ENCODE measurements at places on chromosomes 11 and 22. TPM values are rescaled to one million over a fixed set of nuclear protein-coding genes. Genes with fewer than 3 reads are reported as not detected.

DNA sequence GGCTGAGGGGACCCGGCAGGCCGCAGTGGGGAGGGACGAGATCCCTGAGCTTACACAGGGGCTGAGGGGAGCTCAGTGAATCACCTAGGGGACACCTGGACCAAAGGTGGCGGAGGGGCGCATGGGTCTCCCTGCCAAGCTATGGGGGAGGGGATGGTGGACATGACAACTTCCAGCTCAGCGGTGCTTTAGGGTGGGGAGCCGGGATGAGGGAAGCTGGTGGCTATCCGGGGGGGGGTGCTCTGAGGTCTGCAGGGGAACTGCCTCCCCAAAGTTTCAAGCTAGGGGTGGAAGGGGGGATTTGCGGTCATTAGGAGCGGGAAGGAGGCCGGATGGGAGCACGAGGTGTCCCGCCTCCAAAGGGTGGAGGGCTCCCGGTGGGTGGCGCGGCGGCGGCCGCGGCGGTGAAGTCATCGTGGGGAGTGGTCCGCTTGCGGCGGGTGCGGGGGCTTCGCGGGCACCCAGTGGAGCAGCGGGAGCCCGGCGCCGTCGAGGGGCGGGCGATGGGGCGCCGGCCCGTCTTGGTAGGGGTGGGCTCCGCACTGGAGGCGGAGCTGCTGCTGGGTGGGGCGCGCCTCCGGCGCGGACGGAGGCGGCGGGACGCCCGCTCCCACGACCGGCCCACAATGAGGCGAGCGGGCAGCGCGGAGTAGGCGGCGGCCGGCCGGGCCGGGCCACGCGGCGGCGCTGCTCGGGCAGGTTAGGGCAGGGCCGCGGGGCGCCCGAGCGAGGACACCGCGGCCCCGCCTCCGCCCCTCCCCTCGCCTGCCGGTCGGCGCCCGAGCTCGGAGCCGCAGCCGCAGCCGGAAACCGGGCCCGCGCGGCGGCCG, at the start of gene MICALL1:
MICALL1 (plus strand) TSS at position 764 of the 830 bp plus-strand sequence. CDS start 126 bp downstream, outside the sequence.
- DNase-seq = peak; percentile 73

DNA sequence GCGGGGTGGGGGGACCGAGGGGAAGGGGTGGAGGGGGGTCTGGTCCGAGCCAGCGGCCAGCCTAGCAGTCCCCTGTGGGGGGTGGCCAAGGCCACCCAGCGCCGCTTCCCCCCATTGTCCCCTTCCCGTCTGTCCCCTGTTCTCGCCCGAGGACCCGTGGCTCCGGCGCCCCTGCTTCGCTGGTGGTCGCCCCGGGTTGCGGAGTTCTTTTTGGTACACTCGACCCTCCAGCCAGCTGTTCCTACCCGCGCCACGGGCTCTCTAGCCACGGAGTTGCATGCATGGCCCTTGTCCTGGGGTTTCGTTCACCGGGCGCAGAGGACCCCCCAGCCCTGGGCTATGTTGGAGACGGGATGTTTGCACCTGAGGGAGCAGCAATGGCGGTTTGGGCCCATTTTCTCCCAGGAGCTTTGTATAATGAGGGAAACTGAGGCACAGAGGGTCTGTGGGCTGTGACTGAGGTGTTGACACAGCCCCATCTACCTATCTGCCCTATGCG, 489 bp downstream of the RNF214 start:
- no peak for DNase-seq

DNA sequence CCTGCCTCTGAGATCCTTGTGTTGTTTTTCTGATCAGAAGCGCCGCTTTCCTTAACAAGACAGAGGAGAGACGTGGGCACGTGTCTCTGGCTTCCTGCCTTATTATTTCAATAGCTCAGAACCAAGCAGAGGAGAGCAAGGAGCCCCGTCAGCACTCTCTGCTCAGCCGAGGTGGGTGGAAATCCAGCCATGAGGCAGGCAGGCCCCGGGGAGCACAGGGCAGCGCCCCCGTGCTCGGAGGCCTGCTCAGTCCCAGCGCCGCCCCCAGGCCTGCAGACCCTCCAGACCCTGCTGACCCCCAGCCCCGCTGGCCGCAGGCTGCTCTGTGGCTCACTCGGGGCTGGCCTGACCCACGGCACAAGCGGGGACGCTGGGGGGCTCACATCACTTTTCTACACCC, 162.8 kb downstream of the BRD1 start:
- DNase-seq = peak; percentile 49

GRCh38 chr11:2298795-2299761, 2.6 kb downstream of the C11orf21 start:
- no peak for DNase-seq

- DNase-seq = no peak
Measured at GRCh38 chr11:131392528-131393255, 22.3 kb downstream of the NTM start.

The NRIP3 gene
- 2.6 TPM for total RNA-seq

The FAM180B gene
- 1.7 TPM for total RNA-seq

DNA sequence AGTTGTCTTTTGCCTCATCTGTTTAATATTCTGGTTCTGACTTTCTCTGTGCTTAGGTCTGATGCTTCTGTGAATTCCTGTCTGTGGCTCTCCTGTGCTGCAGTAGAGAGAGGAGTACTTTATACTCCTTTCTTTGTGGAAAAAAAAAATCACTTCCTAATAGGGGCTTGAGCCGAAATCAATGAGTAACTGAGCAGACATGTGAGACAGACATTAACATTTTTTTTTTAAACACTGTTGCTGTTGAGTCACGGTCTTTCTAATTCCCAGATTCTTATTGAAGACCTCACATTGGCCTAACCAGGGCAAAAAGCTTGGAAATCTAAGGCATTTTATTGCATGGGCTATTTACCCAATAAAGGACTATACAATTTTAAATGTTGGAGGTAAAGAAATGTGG, 86.1 kb downstream of the GRM5 start:
- DNase-seq = no peak

The RAG2 gene
- total RNA-seq = not detected

DNA sequence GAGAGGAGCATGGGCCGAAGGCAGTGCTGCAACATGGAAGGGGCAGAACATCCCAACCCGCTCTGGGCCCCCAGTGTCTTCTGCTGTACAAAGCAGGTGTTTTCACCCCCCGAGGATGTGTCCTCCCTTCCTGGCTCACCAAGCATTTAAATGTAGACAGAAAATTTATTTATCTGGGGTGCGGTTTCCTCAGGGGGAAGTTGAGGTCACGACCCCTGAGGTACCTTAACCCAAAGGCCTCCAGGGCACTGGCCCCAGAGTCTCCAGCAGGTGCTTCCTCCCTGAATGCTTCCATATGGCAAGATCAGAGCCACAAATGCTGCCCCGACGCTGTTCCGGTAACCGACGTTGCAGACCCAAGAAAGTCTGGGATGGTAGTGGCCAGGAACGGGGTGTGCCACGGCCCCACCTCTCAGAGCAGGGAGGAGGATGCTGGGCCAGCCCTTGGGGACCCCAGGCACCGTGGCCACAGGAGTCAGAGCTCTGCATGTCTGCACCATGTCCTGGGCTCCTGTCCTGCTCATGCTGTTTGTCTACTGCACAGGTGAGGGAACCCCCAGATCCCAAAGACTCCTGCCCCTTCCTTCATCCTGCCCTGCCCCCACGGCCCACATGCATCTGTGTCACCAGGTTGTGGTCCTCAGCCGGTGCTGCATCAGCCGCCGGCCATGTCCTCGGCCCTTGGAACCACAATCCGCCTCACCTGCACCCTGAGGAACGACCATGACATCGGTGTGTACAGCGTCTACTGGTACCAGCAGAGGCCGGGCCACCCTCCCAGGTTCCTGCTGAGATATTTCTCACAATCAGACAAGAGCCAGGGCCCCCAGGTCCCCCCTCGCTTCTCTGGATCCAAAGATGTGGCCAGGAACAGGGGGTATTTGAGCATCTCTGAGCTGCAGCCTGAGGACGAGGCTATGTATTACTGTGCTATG, at the start of gene VPREB1:
VPREB1 (plus strand) TSS at position 471 of the 935 bp plus-strand sequence; CDS start at position 499, 28 bp downstream.
- no peak for DNase-seq

DNA sequence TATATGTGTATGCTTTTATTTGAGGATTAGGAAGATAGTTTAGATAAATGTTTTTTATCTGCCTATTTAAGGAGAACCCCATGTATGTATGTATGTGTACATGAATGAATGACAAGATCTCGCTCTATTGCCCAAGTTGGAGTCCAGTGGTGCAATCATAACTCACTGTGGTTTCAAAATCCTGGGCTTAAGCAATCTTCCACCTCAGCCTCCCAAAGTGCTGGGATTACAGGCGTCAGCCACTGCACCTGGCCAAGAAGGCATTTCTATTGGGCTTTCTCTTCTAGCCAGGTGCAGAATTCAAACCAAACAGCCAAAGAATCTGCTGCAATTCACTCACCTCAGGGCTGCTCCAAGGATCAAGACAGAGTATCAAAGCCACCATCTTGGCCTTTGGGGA, 25.5 kb upstream of the DGKZ start:
- no peak for DNase-seq

The ATG2A gene
- 20.6 TPM for total RNA-seq

DNA sequence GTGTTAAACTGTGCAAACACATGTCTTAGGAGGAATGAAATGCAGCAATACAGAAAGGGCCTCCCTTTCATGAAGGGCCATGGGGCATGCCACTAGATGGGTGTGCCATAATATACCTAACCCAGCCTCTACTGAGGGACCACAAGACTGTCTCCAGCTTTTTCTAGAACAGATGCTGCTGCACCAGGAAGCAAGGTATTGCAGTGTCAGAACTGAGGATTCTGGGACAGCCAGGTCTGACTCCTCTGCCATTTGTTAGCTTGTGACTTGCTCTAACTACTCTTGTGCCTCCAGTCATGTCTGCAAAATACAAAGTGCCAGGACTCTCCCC, 53.2 kb downstream of the HIRA start:
- DNase-seq = no peak

DNA sequence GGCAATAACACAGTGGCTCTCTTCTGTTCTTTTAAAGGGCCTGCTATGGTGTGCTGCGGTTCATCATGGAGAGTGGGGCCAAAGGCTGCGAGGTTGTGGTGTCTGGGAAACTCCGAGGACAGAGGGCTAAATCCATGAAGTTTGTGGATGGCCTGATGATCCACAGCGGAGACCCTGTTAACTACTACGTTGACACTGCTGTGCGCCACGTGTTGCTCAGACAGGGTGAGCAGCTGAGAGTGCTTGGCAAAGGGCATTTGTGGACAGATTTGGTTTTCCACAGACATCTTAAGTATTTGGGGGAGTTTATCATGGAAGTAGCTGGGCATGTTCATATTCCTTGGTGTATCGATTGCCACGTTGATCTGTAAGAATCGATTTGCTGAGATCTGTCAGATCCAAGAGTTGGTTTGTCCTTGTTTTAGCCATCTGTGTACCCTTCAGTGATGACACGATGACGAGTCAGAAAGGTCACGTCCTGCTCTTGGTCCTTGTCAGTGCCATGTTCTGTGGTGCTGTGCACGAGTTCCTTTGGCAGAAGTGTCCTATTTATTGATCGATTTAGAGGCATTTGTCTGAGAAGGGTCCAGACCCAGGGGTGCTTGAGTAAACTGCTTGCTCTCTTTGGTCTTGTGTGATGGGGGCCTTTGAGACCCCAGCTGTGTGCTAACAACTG, 4.8 kb downstream of the RPS3 start:
- no peak for DNase-seq

GRCh38 chr11:115008799-115009198, 330.5 kb downstream of the NXPE2 start:
- DNase-seq = no peak

DNA sequence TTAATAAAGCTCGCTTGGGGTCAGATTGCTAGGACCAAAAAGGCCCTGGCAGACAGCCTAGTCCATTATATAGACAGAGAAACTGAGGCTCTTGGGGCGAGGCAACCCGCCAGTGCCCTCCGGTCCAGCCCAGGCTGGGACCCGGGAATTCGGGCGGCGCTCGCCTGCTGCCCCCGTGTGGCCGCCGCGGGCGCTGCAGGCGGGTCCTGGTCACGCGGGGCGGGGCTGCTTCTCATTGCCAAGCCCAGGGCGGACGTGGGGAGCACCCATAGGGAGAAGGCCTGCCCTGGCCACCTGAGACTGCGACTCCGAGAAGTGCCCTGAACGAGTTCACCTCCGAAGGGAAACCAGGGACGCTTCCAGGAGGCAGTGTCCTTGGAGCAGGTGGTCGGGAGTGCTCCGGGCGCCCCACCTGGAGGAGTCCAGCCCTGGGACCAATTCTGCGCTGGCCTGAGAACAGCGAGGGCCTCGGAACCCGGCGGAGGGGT, 36.0 kb upstream of the CSNK1E start:
- peak; percentile 91 for DNase-seq

- no peak for DNase-seq
Measured at GRCh38 chr11:78838417-78838816, 263.8 kb upstream of the NARS2 start.

GRCh38 chr22:30226192-30226832, 20.2 kb downstream of the LIF start:
- no peak for DNase-seq

GRCh38 chr11:110972106-110972505, 259.9 kb upstream of the ARHGAP20 start:
- no peak for DNase-seq

DNA sequence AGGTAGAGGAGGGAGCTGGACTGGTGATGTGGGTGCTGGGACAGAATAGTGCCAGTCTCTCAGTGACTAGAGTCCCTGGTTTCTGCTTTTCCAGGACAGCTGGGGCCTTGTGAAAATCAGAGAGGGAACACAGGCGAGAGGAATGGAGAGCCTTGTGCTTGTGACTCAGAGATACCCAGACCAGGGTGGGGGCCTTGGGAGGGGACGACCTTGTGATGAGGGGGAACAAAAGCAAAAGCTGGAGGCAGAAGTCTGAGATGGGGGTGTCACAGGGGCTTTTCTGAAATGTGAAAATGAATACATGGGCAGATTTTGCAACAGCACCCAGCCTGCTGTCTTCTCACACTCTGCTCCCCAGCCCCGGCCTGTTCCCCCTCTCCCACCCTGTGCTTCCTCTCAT, 3.4 kb upstream of the NR1H3 start:
- DNase-seq = peak; percentile 74

The NCF4 gene
- 42.4 TPM for total RNA-seq

DNA sequence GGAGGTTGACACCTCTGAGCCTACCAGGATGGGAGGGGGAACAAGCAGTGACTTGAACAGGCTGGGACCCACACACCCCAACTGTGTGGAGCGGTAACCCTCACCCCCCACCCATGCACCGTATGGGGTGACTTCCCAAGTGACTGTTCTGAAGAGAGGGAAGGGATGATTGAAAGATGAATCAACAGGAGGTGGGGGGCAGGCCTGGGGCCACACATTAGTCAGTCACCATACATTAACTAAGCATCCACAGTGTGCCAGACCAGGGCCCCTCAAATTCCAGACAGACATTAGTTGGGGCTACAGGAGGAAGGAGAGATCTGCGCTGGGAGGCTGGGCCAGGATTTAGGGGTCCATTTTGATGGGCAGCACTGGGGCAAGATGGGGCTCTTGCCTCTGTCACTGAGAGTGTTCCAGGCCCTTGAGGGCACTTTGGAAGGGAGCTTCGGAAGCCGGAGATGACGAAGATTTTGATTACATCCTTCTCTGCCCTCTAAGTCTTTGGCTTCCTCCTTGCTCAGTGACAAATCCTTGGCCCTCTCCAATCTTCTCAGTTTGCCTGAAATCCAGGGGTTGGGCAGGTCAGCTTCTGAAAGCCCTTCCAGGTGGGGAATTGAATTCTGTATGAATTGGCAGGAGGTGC, 966 bp downstream of the SMTN start:
- no peak for DNase-seq

The TLCD5 gene
- 10.5 TPM for total RNA-seq

Data from aorta (tissue), 5 donors.